ENCODE measurements at places on chromosomes 5 and 9. TPM values are rescaled to one million over a fixed set of nuclear protein-coding genes. Genes with fewer than 3 reads are reported as not detected.

GRCh38 chr9:117926031-117926658 lies 221.9 kb downstream of the TLR4 start:
- H3K4me1 ChIP-seq, result no peaks in the 10 kb centered on the region
- H3K4me3 ChIP-seq, result no peak overlapping the region
- DNase-seq, result no peak

DNA sequence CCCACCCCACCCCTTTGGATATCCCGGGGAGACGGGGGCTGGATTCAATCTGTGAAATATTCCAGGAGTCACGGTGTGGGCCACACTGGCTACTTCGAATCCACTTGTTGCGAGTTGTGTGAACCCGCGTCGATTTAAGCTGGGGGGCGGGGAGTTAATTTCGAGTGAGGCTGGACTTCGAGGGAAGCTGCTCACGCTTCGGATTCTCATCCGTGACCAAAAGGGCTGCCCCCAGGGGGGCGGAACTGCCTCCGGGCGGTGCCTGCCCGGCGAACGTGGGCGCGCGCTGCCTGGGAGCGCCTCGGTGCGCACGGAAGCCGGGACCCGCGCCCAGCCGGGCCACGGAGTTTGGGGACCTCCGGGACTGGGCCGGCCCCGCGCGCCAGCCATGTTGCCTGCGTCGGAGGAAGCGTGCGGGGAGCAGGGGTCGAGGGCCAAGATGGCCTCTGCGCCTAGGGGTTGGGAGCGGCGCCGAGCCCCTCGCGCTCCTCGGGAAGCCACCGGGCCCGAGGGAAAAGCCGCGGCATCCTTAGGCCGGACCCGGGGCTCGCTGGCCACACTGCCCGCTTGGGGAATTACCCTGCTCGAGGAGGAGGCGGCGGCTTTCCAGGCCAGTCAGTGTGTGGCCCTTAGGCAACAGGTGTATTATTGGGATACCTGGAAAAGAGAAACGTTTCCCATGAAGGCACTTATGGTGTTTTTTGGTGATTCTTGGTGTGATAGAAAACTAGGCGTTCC lies 975 bp downstream of the OCLN start:
- no peak overlapping the region for H3K27ac ChIP-seq
- no peaks in the 10 kb centered on the region for H3K36me3 ChIP-seq
- peaks cover 19% of the 10 kb centered on the region for H3K4me1 ChIP-seq
- no peak for DNase-seq
- peaks cover 18% of the 10 kb centered on the region for H3K27me3 ChIP-seq
- peak overlapping the region; percentile 6 for H3K4me3 ChIP-seq

GRCh38 chr9:2213830-2214468 lies 198.8 kb downstream of the SMARCA2 start:
- no peaks in the 10 kb centered on the region for H3K27me3 ChIP-seq
- no peak overlapping the region for H3K4me3 ChIP-seq
- H3K27ac ChIP-seq, result no peak overlapping the region
- H3K4me1 ChIP-seq, result no peaks in the 10 kb centered on the region
- no peaks in the 10 kb centered on the region for H3K36me3 ChIP-seq
- DNase-seq, result no peak

The SPAG8 gene
- total RNA-seq, result 2.4 TPM

GRCh38 chr9:134916161-134916665 lies 1.5 kb downstream of the FCN1 start:
- H3K4me1 ChIP-seq, result peaks cover 5% of the 10 kb centered on the region
- no peaks in the 10 kb centered on the region for H3K36me3 ChIP-seq
- no peaks in the 10 kb centered on the region for H3K27me3 ChIP-seq
- H3K4me3 ChIP-seq, result no peak overlapping the region

GRCh38 chr5:93532370-93532769 lies 48.6 kb downstream of the NR2F1-AS1 start:
- no peaks in the 10 kb centered on the region for H3K4me1 ChIP-seq
- DNase-seq, result no peak
- H3K36me3 ChIP-seq, result no peaks in the 10 kb centered on the region
- no peak overlapping the region for H3K4me3 ChIP-seq
- H3K27ac ChIP-seq, result no peak overlapping the region

GRCh38 chr9:98838868-98839565 lies 31.5 kb downstream of the GALNT12 start:
- H3K27ac ChIP-seq, result no peak overlapping the region
- no peaks in the 10 kb centered on the region for H3K4me1 ChIP-seq
- H3K27me3 ChIP-seq, result no peaks in the 10 kb centered on the region
- H3K36me3 ChIP-seq, result no peaks in the 10 kb centered on the region

GRCh38 chr5:15487228-15487627 lies 12.8 kb upstream of the FBXL7 start:
- H3K4me3 ChIP-seq, result no peak overlapping the region
- no peaks in the 10 kb centered on the region for H3K27me3 ChIP-seq
- no peak overlapping the region for H3K27ac ChIP-seq
- no peak for DNase-seq

DNA sequence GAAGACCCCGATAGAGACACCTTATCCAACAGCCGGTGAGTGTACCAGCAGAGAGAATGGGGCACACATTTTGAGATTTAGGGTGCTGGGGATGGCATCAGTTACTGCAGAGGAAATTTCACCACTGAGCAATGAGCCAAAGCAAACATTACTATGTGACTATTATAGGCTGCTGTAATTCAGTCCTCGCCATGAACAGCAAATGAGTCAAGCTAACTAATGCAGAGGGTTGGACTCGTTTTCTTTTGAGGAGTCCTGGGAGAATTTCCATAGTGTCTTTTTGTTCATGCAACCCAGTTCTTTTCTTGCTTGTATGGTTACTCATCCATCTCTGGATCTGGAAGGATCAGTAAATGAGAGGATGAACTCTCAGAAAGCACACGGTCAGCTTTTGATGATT lies 323.8 kb downstream of the PSAT1 start:
- no peak overlapping the region for H3K4me3 ChIP-seq
- no peaks in the 10 kb centered on the region for H3K27me3 ChIP-seq
- no peak overlapping the region for H3K27ac ChIP-seq
- H3K36me3 ChIP-seq, result no peaks in the 10 kb centered on the region
- no peak for DNase-seq

GRCh38 chr9:117622347-117622746 lies 81.9 kb upstream of the TLR4 start:
- H3K4me1 ChIP-seq, result no peaks in the 10 kb centered on the region
- no peaks in the 10 kb centered on the region for H3K27me3 ChIP-seq

DNA sequence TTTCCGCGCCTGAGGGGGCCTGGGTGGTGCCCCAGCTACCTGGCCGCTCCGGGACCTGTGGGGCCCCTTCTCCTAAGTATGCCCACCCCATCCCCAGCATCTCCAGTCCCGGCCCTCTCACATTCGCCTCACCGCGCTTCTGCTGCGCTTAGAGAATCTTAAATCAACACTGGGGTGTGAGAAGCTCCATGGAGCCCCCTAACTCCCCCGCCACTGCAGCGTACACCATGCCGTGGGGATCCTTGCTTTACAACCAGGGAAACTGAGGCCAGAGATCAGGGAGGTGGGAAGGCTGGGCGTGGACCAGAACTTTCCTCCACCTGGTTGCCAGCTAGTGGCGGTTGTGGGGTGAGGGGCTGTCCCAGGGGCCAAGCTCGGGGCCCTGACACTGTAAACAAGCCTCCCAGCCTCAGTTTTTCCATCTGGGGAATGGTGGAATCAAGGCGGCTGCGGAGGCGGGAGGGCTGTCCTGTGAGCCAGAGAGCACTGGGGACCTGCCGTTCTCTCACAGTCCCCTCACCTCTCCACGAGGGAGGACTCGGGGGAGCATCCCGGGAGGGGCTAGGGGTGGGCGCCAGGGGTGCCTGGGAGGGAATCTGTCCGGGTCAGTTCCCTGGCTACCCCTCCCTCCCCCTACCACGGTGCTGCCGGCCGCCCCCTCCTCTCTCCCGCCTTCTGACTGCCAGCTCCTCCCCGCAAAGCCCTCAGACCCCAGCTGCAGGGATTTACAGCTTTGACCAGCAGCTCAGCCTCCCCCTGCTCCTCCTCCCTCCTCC lies 161.2 kb downstream of the C9orf50 start:
- H3K36me3 ChIP-seq, result no peaks in the 10 kb centered on the region
- no peak overlapping the region for H3K4me3 ChIP-seq
- peak; percentile 28 for DNase-seq
- H3K27ac ChIP-seq, result peak overlapping the region; percentile 90
- H3K27me3 ChIP-seq, result no peaks in the 10 kb centered on the region
- H3K4me1 ChIP-seq, result peaks cover 57% of the 10 kb centered on the region

The PRDM12 gene
- 0.15 TPM for total RNA-seq

- H3K27ac ChIP-seq, result no peak overlapping the region
- H3K27me3 ChIP-seq, result peaks cover 8% of the 10 kb centered on the region
- no peaks in the 10 kb centered on the region for H3K36me3 ChIP-seq
- H3K4me3 ChIP-seq, result no peak overlapping the region
- DNase-seq, result no peak
Observed at GRCh38 chr5:59276917-59277372, 616.6 kb downstream of the PDE4D start.

GRCh38 chr5:122415030-122415800 lies 103.2 kb downstream of the SNCAIP start:
- H3K27ac ChIP-seq, result no peak overlapping the region
- no peak overlapping the region for H3K4me3 ChIP-seq
- no peaks in the 10 kb centered on the region for H3K36me3 ChIP-seq
- no peak for DNase-seq
- H3K27me3 ChIP-seq, result no peaks in the 10 kb centered on the region

DNA sequence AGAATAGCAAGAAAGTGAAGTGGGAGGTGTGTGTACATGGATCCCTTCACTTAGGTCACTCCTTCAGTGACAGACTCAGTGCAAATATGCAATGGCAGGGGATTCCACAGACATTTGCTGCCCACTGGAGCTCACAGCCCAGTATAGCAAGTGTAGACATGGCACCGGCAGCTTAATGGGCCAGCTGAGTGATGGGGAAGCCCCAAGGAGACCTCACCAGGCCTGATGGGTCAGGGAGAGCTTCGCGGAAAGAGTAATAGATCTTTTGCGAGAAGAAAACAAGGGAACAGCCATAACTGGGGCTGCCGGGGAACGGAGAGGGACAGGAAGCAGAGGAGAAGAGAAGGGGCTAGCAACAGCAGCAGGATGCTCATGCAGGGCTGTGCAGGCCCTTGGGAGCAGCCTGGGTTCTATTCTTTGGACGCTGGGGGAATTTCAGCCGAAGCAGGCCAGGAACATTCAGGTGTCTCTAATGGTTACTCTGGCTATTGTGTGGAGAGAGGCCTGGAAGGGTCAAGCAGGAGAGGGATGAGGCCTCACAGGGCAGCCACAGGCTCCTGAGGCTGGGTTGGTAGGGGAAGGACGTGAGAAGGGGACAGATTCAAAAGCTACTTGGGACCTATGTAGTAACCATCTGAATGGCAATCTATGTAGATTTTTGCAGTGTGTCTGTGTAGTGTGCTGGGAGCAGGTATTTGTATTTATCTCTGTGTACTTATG lies 27.0 kb downstream of the TCF7 start:
- peaks cover 62% of the 10 kb centered on the region for H3K4me1 ChIP-seq
- peak overlapping the region; percentile 68 for H3K27ac ChIP-seq
- no peaks in the 10 kb centered on the region for H3K27me3 ChIP-seq
- peaks cover 87% of the 10 kb centered on the region for H3K36me3 ChIP-seq

DNA sequence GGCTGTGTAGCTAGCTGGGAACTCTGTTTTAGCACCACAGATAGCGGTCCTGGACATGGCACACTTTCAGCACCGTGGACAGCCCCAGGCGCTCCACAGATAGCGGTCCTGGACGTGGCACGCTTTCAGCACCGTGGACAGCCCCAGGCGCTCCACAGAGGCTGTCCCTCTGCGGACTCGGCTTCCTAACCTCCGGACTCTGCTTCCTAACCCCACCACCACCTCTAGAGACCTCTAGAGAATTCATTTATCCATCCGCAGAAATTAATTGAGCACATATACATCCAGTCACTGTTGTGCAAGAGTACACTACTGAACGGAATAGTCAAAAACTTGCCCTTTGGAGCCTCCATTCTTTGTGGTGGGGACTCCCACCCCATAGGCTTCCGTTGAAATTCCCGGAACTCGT lies 27.4 kb downstream of the UNC5A start:
- H3K27me3 ChIP-seq, result no peaks in the 10 kb centered on the region
- H3K4me3 ChIP-seq, result no peak overlapping the region
- DNase-seq, result peak; percentile 75
- no peaks in the 10 kb centered on the region for H3K36me3 ChIP-seq
- H3K4me1 ChIP-seq, result no peaks in the 10 kb centered on the region

GRCh38 chr5:113140837-113141671 lies 164.5 kb downstream of the DCP2 start:
- H3K4me1 ChIP-seq, result no peaks in the 10 kb centered on the region
- no peak for DNase-seq
- no peak overlapping the region for H3K27ac ChIP-seq
- H3K27me3 ChIP-seq, result no peaks in the 10 kb centered on the region
- no peak overlapping the region for H3K4me3 ChIP-seq

GRCh38 chr5:131180407-131180806 lies 9.7 kb downstream of the LYRM7 start:
- no peak overlapping the region for H3K4me3 ChIP-seq
- peaks cover 4% of the 10 kb centered on the region for H3K36me3 ChIP-seq
- no peak for DNase-seq
- no peak overlapping the region for H3K27ac ChIP-seq

The RHOBTB3 gene
- total RNA-seq, result 46.5 TPM

DNA sequence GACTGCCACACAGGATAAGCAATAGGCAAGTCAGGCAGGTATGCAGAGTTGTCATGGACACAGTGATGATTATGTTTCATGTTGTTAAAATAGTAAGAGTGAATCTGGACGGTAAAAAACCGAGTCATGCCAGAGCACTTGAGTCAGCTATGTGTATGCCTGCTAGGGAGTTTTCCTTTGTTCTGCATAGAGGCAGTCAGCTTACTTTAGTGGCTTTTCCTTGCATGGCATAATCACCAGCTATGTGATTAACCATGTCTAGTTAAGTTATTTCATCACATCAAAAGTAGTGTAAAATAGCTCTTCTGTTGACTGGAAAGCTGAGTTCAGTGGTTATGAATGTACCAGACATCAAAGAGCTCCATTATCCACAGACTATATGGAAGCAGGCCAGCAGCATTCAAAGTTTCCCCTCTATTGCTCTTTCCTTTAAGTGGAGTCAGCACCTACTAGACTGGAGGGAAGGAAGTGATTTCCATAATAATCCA lies 989.8 kb downstream of the TLE1 start:
- H3K27ac ChIP-seq, result no peak overlapping the region
- no peak for DNase-seq
- H3K4me3 ChIP-seq, result no peak overlapping the region
- no peaks in the 10 kb centered on the region for H3K27me3 ChIP-seq
- no peaks in the 10 kb centered on the region for H3K4me1 ChIP-seq

The NUDT12 gene
- 1.2 TPM for total RNA-seq
